Activated T-cell treated with anti-CD3 and anti-CD28 coated beads, Interleukin-2, amount 50 U/mL, for 72 hours (primary cell): ENCODE measurements at places on chromosomes 5 and 9. TPM values are rescaled to one million over a fixed set of nuclear protein-coding genes. Genes with fewer than 3 reads are reported as not detected.
A peak's percentile ranks its signal among the peaks of the same experiment; 100 is the strongest.

DNA sequence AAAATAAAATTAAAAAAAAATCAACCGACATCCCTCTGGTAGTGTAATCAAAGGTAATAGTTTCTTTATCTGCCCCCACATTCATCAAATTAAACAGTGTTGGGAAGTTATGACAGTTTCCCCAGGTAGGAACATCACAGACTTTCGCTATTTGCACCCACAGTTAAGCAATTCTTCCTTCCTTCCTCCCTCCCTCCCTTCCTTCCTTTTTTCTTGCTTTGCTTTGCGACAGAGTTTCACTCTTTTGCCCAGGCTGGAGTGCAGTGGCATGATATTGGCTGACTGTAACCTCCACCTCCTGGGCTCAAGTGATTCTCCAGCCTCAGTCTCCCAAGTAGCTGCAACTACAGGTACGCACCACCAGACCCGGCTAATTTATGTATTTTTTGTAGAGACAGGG lies 10.8 kb upstream of the BICD2 start:
- no peak for DNase-seq

GRCh38 chr9:113659740-113660139 lies 196.2 kb downstream of the RGS3 start:
- no peak for DNase-seq

DNA sequence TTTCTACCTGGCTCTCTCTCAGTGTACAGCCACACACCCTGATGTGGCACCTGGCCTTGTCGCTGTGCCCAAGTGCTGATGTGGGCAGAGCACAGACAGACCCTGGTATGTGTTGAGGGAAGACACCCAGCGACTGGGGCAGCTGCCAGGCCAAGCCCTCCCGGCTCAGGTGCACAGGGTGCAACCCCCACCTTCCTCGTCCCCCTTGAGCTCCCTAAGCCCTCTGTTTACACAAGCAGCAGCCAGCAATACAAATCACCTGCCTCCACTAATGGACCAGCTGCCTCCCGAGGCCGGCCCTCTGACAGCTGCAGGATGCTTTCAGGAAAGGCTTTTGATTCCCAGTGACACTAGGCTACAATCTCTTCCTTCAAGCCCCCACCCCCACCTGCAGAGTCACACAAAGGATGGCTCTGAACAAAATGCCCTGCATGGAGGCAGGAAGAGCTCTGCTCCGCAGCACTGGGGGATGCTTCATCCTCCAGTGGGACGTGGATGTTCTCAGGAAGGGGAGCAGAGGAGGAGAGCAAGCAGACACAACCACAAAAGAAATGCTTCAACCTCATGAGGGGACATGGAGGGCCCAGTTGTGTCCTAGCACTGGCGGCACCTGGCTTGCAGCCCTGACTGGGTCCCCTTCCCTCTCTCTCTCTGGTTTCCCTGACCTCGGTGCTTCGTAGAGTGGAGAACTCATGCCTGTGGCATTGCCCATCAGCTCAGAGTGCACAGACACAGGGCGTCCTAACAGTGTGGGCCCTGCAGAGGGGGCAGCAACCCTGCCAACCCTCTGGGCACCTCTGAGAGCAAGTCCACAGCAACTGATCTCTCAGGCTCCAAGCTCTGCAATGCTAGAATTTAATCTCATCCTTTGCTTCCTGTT lies 140.8 kb downstream of the BARX1 start:
- DNase-seq, result peak; percentile 9

GRCh38 chr9:101311758-101312420 lies 72.9 kb downstream of the BAAT start:
- peak; percentile 32 for DNase-seq

DNA sequence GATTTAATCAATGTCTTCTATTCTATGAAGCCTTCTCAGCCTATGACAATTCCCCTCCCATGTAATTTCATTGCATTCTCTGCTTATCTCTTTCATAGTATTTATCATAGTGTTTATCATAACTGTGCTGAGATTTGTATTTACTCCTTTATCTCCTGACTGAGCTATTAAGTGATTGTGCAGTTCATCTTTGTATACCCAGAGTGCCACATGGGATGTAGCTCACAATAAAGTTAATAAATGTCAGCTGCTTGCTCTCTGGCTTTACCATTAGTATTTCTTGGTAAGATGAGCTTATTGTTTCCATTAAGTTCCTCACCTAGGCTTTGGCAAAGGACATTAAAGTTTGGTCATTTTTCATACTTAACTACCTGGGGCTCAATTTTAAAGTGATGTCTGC lies 275.1 kb upstream of the MPDZ start:
- no peak for DNase-seq

- no peak for DNase-seq
Observed at GRCh38 chr5:3597167-3598007, 1.8 kb downstream of the IRX1 start.

RAD1 gene
- 43.8 TPM for total RNA-seq

PCDHA9 gene
- not detected for total RNA-seq
